CD4-positive, CD25-positive, alpha-beta regulatory T cell (primary cell): ENCODE measurements at places on chromosomes 1 and 21.

GRCh38 chr1:213295860-213296259 is 244.8 kb downstream of the RPS6KC1 start:
- no peak for DNase-seq

DNA sequence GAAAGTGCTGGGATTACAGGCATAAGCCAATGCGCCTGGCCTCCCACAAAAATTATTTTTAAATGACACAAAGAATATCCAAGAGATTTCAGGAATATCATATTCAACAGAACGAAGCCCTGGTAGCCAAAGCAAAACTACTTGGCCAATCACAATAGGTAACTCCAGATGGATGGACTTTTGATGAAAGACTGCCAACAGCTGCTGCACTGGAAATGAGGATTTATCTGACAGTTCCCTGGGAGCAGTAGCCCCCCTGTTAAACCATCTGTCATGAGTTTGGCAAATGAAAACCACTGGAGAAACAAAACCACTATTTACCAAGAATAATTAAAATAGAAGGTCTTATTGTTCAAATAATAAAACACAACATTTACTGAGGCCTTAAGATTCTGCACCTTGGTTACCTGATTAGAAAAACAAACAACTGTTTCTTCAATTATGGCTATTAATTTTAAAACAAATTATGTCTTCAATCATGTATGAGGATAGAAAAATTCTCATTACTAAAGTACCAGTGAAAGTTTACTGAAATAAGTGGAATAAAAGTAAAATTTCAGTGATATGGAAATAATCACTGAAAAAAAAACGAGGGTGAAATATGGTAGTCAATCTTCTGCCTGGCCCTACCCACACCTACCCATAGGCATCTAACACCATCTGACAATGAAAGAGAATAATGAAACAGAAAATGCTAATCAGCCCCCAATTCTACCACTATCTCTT is 34.3 kb upstream of the PSMG1 start:
- DNase-seq = no peak

- DNase-seq = no peak
Measured at GRCh38 chr21:14321042-14321441, 61.9 kb downstream of the HSPA13 start.

DNA sequence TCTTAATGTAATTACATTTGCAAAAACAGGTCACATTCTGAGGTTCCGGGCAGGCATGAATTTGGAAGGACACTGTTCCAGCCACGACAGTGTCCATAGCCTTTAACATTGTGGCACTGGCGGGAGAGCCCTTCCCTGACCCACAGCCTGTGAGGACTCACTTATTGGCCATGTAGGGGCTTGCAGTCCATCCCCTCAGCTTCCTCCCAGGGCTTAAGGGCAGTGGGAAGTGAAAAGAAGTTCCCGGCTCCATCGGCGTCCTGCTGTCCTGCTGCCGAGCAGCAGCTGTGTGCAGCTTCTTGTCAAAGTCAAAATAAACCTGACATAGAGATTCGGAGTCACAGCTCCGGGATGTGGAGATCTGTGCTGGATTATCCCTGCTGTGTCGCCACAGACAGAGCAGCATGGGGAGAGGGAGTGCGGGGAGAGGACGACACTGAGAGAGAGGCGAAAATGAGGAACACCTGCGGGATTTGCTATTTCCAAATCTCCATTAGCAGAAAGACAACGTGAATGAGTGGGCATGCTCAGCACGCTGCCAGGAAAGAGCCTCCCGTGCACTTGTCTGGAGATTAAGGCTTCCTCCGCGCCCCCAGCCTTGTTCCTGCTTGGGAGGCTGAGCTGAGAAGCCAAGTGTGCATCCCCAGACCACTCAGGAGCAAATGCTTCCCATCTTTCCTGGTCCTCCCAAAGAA is 260.3 kb downstream of the ASTN1 start:
- no peak for DNase-seq

DNA sequence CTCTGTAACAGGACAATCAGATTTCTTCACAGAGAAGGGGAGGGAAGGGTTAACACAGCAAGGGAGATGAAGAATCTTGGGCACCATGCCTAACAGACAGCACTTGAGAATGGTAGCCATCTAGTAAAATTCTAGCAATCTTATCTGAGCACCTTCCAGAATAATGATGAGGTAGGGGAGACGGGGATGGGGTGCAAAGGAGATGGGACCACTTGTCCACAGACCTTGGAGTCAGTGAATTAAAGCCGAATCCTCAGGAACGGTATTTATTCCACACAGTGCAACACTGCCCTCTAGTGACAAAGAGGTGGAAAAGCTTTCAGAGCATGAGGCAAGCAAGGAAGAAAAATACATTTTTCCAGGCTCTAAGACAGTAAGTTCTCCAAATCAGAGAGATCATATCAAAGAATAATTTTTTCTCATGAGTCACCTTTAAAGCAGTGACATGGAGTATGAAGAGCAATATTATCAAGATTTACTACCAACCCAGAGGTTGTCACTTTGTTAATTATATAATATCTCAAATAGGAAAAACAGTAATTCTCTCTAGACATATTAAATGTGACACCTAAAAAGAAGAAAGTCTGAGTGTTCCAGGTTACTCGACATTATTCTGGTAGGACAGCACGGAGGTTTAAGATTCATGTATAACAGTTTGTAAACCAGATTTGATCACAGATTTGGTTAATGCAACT is 43.3 kb upstream of the LPAR3 start:
- DNase-seq = peak; percentile 18

DNA sequence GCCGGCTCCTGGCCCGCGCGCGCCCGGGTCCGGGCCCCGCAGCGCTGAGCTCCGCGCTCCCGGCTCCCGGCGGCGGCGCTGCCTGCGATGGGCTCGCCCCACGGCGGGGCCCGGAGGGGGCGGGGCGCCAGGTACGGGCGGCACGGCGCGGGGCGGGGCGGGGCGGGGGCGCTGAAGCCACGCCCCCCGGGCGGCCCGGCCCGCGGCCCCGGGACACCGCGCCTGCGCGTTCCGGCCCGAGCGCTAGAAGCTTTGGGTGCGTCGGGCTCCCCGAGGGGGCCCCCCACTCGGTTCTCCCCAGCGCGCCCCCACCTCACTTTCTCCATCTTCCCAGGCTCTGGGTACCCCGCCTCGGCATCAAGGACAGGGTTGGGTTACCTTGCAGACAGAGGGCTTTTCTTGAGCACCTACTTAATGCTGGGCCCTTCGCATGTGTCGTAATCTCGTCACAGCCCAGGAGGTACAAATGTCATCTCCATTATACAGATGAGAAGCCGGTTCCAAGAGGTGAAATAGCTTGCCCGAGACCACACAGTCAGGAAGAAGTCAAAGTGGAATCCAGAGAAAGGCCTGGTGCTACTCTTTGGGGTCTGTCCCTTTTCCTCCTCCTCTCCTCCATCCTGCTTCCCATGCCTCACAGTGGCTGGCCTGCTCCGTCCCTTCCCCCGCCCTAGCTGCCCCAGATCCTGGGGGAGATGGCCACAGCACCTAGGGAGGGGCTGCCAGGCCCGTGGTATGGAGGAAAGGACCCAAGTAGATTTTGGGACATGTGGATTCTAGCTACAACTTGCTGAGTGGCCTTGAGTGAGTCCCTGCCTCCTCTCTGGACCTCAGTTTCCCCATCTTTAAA is 46.5 kb downstream of the RAP1GAP start:
- no peak for DNase-seq

DNA sequence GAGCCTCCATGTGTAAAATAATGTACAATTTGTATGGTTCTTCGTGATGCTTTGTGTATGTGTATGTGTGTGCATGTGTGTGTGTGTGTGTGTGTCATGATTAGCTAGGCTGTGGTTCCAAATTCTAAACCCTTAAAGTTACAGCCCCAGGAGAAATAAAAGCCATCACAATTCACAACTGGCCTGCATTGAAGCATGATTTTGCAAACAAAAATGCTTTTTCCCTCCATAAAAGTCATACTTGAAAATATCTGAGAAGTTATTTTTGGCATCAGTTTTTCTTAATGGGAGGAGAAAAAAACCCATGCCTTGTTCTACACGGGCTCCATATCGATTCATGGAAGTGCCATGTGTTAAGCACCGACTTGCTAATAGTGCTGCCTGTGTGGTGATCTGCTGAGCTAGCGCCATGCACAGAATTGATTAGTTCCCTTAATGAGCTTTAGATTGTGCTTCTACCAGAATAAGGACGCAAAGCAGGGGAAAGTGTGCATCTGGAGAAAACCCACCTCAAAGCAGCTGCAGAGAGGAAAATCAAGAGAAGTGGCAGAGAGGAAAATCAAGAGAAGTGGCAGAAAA is 207.3 kb downstream of the DSCAM start:
- DNase-seq = no peak

DNA sequence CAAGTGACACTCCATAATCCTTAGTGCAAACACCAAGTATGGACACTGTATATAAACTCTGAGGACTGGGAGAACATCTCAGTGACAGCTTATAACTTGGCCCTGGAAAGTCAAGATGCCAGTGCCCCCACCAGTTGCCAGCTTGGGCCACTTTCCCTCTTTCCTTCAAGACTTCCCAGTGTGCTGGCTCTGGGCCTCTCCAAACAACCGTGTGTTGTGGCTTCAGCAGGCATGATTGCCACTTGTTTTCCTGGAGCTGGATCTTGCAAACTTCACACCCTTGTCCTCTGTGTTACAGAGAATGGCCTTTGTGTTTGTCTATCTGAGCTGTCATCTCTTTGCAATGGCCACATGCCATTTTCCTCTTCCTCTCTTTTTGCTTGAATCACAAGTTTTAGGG is 37.0 kb downstream of the CCDC185 start:
- no peak for DNase-seq

DNA sequence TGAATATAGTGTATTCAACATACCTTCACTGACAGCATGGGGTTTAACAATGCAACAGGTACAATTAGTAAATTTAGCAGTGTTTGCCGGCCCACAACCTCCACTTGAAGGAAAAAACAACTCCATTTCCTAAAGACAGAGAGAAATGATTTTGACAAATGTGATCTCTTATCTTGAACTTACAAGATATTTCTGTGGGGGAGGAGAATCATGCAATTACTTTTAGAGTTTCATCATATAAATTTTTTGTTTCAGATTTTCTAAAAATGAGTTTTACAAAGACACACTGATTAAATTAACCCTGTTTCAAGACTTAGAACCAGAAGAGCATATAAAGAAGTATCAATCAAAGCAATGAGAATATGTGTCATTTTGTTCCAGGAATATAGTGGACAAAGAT is 80.3 kb downstream of the NME7 start:
- DNase-seq = no peak

DNA sequence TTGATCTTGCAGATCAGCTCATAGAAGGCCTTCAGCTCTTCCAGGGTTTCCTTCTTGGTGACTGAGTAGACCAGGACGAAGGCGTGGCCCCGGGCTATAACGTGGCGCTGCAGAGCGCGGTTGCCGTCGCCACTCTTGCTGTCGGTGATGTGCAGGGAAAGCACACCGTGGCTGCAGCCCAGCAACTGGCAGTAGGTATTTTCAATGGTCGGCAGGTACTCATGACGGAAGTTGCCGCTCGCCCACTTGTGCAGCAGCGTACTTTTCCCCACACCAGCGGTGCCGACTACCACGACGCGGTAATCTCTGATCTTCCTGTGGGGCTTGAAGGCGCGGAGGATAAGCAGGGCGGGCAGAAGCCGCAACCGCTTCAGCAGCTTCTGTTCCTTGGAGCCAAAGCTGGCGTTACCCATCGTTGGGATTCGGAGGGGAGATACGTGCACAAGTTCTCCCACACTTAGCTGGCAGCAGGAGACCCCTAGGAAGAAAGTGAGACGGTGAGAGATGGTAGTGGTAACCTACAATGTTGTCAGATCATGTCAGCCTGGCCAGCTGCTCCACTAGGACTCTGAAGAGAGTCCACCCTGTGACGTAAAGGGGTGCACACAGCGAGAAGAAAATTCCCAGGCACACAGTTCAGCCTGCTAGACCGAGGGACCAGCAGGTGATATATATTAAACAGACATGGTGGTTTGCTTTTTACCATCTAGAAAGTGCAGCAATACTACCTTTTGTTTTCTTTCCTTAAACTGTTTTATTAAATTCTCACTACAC is 3.4 kb downstream of the DIRAS3 start:
- no peak for DNase-seq

- DNase-seq = no peak
Measured at GRCh38 chr1:21950734-21951133, 13.6 kb upstream of the HSPG2 start.

DNA sequence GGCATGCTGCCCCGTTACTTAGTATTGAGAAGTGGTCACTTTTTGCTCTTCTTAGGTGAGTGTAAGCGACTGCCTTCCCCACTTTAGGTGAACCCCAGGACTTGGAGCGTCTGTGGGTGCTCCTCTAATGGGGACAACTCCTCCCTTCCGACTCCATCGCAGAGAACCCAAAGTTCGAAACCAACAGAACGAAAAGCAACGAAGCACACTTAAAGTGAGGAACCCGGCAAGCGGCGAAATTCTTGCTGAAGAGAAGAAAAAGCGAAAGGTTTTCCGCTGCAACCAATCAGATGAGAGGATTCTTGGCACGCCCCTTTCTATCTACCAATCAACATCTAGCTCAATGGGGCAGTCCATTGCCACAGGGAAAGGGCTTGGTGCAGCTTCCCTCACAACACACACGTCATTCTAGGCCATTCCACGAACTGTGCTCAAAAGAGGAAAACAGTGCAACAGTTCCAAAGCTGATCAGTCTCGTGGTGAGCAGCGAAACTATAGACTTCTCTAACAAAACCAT is 709 bp upstream of the SUCO start:
- peak; percentile 97 for DNase-seq

GRCh38 chr21:45021428-45022347 is 52.7 kb upstream of the ADARB1 start:
- no peak for DNase-seq

DNA sequence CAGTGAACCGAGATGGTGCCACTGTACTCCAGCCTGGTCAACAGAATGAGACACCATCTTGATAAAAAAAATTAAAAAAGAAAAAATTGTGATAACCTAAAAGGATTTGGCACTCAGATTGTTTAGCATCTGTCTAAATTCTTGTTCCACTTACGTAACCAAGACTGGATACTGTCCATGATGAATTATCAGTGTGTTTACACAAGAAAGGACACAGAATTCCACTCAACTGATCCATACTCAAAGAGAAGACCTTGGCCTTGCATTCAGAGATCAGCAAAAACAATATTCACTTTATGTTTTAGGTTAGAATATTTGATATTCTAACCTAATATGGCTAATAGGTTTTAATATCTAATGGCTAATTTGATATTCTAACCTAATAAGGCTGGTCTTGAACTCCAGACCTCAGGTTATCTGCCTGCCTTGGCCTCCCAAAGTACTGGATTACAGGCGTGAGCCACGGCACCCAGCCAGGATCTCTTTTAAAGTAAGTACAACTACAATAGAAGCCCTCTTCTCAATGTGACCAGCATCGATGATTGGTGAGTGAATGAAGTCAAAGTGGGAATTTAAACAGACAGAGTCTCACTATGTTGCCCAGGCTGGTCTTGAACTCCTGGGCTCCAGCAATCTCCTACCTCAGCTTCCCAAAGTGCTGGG is 43.1 kb upstream of the COX20 start:
- no peak for DNase-seq
